Lower leg skin (tissue), 4 donors: ENCODE measurements at places on chromosomes 3 and 15.

DNA sequence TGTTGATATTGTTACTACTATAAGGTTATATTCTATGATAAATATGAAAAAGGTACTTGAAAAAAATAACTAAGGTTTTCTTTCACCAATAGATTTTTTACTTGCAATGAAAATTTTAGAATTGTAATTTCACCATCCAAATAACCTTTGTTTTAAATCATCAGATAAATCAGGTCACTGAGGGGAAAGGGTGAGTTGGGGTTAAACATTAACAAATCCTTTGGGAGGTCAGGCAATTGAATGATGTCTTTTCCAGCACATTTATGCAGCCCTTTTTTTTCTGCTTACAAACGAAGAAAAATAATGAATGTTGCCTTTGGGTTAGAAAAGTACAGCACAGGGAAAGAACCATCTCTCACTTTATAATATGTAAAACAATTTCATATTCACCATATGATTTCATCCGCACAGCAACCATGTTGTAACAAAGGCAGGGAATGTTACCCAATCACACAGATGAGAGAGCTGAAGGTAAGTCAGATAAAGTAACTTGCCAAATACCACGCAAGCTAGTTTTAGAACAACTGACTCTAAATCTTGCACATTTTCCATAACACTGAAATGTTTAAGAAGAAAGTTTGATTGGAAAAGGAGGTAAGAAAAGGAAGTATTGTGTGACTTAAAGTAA, 151.3 kb downstream of the FGF12 start:
- DNase-seq: no peak

DNA sequence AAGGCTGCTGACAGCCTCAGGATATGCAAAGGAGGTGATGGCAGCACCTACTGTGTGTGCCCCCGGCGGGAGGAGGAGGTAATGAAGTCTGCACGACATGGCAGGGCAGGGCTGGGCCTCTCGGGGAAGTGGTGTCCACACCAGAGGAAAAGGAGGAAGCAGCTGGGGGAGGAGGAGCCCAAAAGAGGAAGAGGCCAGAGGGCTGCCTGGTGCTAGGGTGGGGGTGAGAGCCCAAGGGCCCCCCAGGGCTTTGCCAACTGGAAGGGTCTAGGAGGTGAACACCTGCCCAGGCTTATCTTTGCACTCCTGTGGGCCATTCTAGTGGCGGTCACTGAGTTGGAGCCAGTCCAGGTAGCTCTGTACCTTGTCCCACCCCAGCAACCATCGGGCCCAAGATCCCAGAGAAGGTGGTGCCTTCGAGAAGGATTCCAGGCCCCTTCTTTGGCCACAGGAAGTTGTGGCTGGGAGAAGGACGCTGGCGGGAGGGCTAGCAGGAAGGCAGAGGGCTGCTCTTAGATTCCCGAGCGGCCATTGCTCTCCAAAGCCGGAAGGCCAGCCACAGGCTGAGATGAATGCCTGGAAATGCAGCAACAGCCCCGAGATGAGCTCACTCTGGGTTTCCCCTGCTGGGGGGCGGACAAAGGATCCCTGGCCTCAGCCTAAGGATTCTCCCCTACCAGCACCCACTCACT, 7.0 kb downstream of the GNAI2 start:
- DNase-seq: peak; percentile 93

DNA sequence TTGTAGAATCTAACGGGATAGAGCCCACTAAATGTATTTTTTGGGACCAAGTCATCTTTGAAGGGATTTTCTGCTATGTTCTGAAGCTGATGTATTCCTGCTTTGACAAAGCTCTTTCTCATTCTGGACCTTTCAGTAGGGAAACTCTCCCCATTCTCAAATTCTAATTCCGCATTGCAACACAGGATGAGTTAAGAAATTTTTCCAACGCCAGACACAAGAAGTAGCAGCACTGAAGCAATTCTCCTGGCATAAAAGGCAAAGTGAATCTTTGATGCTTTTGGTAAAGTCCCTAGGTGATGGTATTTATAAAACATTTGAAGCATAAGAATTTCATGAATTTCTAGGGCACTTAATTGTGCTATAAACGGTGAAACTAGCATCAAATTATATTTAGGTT, 76.8 kb downstream of the ZPLD1 start:
- no peak for DNase-seq

DNA sequence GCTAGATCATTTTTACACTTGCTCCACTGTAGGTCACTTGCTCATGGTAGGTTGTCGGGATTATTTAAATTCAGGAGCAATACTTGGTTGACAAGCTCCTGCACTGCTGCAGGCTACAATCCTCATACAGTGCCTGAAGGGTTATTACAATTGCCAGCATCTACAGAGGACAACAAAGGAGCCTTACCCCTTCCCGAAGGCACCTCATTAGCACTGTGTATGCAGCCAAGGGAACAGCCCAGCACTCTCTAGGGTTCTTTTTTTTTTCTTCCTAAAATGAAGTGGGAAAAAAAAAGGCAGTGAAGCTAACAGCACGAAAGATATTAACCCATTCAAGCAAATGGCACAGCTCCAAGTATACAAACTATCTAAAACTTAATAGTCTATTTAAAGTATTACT, 142.7 kb downstream of the ULK4 start:
- no peak for DNase-seq

GRCh38 chr15:100734586-100734985, 132.2 kb downstream of the ASB7 start:
- no peak for DNase-seq

DNA sequence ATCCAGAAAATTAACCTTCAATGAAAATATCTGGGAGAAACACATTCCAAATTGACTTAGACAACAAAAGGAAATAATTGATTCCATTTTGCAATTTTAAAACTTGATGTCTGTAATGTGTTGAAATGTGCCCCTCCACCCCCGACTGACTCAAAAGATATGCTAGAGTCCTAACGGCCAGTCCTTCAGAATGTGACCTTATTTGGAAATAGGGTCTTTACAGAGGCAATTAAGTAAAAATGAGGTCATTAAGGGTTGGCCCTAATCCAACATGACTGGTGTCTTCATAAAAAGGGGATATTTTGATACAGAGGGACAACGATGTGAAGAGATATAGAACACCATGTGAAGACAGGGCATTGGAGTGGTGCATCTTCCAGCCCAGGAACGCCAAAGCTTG, 153.9 kb downstream of the PDZRN3 start:
- DNase-seq: no peak

- no peak for DNase-seq
These were observed 62.4 kb downstream of the MBNL1 start for GRCh38 chr3:152331018-152331541.

GRCh38 chr15:37078566-37078965, 21.8 kb downstream of the MEIS2 start:
- no peak for DNase-seq

DNA sequence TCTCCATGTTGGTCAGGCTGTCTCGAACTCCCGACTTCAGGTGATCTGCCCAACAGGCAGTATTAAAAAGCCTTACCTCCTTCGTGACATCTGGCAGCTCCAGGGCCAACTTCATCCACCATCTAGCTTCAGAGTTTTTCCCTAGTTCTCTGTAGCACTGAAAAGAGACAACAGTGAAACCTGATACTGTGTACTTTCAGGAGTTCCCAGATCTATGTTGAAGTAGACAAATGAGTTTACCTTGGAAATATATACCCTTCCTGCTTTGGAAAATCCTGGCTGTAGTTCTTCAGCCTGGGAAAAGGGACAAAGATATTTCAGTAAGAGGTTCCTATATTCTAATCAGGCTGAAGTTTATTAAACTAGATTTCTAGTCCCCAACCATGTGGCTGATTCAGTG, 18.0 kb downstream of the RMDN3 start:
- DNase-seq: no peak

DNA sequence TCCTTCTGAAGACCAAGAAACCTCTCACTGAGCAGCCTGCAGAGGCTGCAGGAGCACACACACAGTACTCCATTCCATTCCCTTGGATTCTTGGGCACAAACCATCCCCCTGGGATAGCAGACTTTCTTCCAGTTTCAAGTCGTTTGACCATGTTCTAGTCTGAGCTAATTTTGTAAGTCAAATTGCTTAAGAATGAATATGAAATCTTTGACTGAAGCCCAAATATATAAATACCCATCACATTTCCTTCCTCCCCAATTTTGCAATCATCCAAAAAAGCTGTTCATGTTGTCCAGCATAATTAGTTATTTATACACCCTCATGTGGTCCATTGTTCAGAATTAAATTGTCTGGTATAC, 231.2 kb upstream of the TPRG1 start:
- no peak for DNase-seq

DNA sequence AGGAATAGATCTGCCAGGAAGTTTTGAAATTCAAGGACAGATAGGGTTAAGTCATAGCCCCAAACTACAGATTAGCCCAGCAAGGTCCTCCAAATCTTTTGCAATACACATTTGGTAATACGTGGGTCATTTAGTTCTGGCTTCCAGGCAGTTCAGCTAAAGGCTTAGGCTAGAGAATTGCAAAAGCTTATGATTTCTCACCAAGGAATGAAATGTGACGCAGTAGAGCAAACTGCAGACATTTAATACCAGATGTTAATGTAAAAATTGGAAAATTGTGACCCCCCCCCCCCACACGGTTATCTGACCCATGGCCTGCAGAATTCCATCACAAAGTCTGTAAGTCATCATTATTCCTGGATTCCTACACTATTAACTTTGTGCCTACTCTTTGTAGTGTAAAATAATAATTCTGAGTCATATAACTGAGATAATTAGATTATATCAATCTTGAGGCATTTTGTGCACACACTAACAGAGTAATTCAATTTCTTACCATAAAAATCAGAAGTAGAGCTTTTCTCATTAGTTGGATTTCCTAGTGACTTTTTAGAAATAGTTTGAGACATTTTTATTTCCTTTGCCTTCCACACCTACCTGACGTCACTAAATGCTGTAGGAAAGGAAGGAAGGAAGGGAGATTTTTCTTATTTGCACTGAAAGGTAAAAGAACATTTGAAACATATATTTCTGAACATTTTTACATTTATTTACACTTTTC, 235.2 kb downstream of the DTWD1 start:
- peak; percentile 26 for DNase-seq

- DNase-seq: peak; percentile 89
These were observed 42.7 kb upstream of the PRICKLE2 start for GRCh38 chr3:64267721-64268604.

DNA sequence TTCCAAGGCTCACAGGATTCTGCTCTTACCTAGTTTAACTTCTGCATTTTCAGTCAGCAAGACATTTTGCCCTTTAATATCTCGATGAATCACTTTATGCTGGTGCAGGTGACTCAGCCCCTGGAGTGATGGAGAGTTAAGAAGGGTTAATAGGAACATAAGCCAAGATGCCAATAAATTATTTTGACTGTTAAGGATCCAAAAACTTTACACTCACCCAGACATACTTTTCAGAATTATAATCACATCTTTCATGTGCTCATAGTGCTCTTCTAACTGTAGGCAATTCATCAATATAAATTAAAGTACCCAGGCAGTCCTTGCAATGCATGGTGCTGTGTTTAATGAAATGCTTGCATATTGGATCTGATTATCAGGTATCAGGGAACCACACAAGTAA, 164.1 kb upstream of the SLC2A2 start:
- DNase-seq: no peak

- DNase-seq: no peak
These were observed 162.4 kb upstream of the CGNL1 start for GRCh38 chr15:57213862-57214261.

- no peak for DNase-seq
These were observed 47.7 kb upstream of the FMN1 start for GRCh38 chr15:33242165-33242564.

DNA sequence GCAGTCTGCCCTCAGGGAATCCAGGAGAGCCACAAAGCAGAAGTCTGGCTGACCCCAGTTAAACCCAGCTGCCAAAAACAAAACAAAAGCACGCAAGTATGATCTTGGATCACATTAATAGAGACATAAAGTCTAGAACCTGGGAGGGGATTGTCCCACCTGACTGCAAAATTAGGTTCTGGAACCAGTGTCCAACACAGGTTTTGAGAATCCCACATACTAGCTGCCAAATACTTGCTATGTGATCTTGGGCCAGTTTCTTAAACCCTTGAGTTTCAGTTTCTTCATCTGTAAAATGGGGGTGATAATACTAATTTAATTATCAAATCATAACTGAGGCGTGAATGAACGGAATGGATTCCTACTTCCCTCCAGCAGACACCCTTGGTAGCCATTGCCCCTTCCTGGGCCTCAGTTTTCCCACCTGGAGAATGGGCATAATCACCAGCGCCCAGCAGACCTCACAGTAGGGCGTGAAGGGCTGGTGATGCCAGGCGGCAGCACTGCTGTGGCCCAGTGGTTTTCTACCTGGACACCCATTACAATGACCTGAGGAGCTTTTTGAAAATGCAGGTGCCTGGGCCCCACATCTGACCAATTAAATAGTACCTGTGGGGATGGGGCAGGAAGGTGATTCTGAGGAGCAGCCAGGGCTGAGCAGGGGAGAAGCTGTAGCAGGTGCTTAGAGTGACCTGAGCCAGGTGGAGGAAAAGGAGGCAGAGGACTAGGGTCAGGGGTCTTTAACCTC, 32.2 kb downstream of the GRIP2 start:
- DNase-seq: no peak

DNA sequence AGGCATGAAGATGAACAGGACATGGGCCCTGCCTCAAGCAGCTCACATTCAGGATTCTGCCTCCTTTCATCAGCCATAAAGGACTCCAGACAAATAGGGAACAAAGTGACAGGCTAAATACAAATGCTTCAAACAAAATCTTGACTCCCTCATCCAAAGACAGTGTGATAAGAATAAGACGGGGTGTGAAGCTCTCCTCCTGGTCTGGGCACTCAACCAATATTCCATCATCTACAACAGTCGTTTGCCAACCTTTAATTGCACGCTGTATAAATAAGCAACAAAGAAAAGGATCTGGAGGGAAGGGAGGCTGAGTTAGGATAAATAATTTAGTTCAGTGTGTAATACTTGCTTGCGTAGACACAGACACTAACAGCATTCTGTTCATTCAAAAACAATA, 5.4 kb downstream of the CCDC54 start:
- no peak for DNase-seq

DNA sequence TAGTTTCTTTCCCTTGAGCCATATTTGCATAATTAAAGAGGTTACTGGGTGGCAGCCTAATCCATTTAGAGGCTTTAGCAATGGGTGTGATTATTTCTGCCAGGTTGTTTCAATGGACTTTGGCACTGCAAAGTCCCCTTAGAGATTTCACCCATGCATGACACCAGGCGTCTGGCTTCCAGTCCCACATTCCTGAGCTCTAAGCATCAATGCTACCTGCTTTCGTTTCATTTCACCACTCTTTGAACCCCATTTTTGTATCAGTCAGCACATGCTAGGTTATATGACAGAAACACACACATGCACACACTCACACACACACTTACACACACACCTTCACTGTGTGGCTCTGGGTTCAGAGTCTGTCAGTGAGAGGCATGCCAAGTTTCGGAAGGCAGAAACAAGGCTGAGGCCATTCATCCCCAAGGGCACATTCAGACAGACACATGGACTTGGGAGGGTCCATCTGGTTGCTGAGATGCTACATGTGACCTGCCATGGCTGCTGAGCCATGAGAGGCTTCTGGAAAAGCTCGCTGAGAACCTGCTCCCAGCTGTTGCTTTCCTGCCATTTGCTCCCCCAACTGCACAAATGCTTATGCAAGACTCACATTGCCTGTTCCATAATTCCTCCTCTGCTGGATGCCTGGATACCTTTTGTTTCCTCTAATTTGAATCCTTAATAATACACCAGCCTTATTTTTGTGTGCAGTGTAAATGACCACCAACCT, 354.1 kb downstream of the GABRG3 start:
- no peak for DNase-seq

- no peak for DNase-seq
These were observed 500 bp upstream of the RAB6B start for GRCh38 chr3:133896002-133896761.

- DNase-seq: no peak
These were observed 260.7 kb downstream of the OPA1 start for GRCh38 chr3:193853511-193854219.
